ENCODE measurements at places on chromosomes 2 and 18. TPM values are rescaled to one million over a fixed set of nuclear protein-coding genes. Genes with fewer than 3 reads are reported as not detected.

The ALPP gene
- total RNA-seq: 0.20 TPM

The POTEJ gene
- total RNA-seq: not detected

- DNase-seq: no peak
Measured at GRCh38 chr2:71456617-71457016, 3.3 kb downstream of the DYSF start.

The IL1A gene
- not detected for total RNA-seq

The SEC11C gene
- total RNA-seq: 94.7 TPM

- DNase-seq: peak; percentile 26
Measured at GRCh38 chr2:20451761-20452499, 5.1 kb downstream of the RHOB start.

The CFAP65 gene
- 0.05 TPM for total RNA-seq

The OSBPL6 gene
- 1.8 TPM for total RNA-seq

GRCh38 chr2:21891191-21891590, 767.4 kb downstream of the TDRD15 start:
- DNase-seq: no peak

The ZNF396 gene
- 1.2 TPM for total RNA-seq

The MFSD2B gene
- not detected for total RNA-seq

- no peak for DNase-seq
Measured at GRCh38 chr2:218516614-218517013, 51.5 kb downstream of the USP37 start.

GRCh38 chr18:54918060-54918459, 41.2 kb downstream of the CCDC68 start:
- DNase-seq: no peak

GRCh38 chr18:46031741-46032140, 40.3 kb downstream of the PSTPIP2 start:
- DNase-seq: no peak

DNA sequence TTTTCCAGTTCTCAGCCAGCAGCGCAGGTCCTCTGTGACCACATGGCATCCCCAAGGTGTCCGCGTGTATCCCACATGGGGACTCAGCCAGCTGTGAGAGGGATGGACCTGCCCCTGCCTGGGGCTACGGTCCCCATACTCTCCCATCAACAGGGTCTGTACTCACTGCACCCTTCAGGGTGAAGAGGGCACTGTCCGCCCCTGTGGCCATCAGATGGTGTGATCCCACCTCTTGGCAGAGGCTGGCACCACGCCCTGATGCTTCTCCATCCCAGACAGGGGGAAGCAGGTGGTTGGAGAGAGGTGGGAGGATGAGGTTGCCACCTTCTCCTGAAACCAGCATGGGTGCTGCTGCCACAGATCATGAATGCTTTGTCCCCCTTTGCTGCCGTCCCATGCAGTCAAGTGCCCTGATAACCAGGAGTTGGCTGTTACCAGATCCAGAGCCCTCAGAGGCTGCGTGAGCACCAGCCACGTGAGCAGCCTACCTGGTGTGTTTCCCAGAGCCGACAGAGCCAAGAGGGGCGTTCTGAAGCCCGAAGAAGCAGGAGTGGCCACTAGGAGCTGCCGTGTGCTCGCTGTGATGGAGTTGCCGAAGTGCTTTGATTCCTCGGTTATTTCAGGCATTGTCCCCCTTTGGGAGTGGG, 93.9 kb downstream of the SH3RF3 start:
- peak; percentile 45 for DNase-seq

GRCh38 chr2:42922790-42923579, 130.6 kb upstream of the HAAO start:
- DNase-seq: no peak

The PTMA gene
- 213 TPM for total RNA-seq

The VIT gene
- total RNA-seq: not detected

The RESP18 gene
- not detected for total RNA-seq

DNA sequence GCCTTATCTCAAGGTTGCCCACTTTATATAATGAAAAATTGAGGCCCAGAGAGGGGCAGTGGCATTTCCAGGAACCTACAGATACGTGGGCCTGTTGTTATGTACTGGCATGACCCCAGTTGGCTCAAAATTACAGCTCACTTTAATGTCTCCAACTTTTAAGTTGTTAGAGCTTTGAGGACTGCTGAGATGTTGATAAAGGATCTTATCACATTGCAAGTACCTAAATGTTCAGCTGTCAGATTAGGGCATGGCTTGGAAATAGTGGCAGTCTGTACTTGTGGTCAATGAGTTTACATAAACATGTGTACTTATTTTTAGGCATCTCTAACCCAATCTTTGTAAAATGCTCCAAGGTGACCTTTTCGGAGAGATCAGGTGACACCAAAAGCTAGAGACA, 14.6 kb downstream of the SLC4A5 start:
- no peak for DNase-seq

GRCh38 chr2:210000464-210001324, 1.7 kb upstream of the RPE start:
- no peak for DNase-seq

DNA sequence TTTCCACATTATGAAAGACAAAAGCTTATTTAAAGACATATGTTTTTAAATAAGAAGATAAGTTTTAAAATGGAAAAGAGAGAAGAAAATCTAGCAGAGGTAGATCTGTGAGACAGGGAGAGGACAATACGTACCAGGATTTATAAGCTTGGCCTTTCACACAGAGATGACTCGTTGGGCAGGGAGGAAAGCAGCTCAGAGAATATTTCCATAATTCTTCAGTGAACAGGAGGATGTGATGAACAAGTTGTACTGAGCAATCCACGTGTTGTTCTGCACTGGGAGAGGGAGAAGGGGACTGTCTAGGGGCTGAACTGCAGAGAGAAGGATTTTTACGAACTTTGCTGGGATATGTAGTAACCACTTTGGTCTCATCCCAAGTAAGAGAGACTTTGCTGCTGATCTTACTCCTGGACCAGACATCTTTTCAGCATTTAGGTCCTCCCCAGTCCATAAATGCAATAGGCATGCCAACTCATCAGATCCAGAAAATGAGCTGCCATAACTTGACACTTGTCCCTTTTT, 162.5 kb upstream of the SETBP1 start:
- DNase-seq: no peak

GRCh38 chr2:186884587-186884986, 35.6 kb upstream of the ZSWIM2 start:
- DNase-seq: no peak

GRCh38 chr2:112006076-112006410, 49.0 kb upstream of the TMEM87B start:
- DNase-seq: no peak

The ING5 gene
- 20.7 TPM for total RNA-seq

The SOWAHC gene
- total RNA-seq: 21.3 TPM

The EFR3B gene
- total RNA-seq: 0.30 TPM

The HRH4 gene
- 0.15 TPM for total RNA-seq

GRCh38 chr2:12052796-12053195, 306.4 kb downstream of the LPIN1 start:
- DNase-seq: no peak

- DNase-seq: no peak
Measured at GRCh38 chr2:231922311-231923009, 3.7 kb downstream of the NPPC start.

DNA sequence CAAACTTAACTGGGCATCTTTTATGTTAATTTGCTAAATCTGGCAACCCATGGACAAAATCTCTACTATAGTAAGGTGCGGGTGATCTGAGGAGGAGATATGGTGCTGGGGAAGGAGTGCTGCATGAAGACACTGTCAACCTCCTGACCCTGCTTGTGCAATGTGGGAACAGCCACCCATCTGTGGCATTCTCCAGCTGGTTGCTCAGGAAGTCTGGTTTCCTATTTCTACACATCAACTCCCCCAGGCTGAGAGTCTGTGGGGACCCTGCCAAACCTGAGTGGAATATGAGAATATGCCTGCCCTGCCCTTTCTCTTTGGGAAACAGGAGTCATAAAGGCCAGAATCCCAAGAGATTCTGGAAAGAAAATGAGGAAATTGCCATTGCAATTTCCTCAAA, 60.1 kb upstream of the PAX3 start:
- no peak for DNase-seq

GRCh38 chr2:206693399-206694137, 24.6 kb downstream of the DYTN start:
- DNase-seq: no peak

GRCh38 chr2:13819896-13820295, 812.6 kb upstream of the LRATD1 start:
- no peak for DNase-seq

DNA sequence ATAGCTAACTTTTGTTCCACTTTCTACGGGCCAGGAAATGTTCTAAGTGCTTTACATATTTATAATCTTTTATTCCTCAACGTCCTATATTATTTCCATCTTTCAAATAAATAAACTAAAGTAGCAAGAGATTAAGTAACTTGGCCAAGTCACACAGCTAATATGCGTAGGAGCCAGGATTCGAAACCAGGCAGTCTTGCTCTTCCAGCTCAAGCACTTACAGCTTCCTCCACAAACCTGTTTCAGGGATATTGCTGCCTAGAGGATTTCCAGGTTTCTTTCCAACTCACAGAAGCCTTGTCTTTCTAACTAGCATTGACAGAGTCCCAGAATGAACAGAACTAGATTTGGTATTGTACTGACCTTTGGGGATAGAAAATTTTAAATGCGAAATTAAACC, 102.5 kb downstream of the FIGN start:
- no peak for DNase-seq

The RBKS gene
- 13.3 TPM for total RNA-seq

GRCh38 chr18:8895341-8895740, 190.0 kb downstream of the MTCL1 start:
- no peak for DNase-seq

GRCh38 chr2:239666053-239666854, 265.4 kb upstream of the HDAC4 start:
- peak; percentile 39 for DNase-seq

Measured in left lobe of liver (tissue), 2 donors.